NCI-H187 treated with DMSO at 0.1 percent for 48 hours (cell line): ENCODE measurements at places on chromosomes 6 and 20.

GRCh38 chr6:106804346-106805335 is 169.9 kb downstream of the CD24 start:
- no peak for DNase-seq

DNA sequence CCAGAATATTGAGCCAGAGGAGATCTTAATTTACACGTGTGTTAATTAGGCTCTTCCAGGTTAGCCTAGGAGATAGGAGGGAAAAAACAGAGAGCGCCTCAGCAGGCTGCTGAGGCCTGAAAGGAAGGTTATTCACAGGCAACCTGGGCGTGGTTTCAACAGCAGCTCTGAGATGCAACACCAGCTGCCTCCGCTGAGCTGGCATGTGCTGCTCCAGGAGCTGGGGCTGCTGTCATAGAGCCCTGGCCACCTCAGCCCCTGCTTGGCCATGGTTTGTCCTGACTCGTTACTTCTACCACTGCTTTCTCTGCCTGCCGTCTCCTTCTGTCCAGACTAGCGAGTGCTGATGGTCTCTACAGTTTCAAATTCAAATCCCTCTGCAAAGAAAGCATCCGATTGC is 32.4 kb upstream of the RPP40 start:
- no peak for DNase-seq

DNA sequence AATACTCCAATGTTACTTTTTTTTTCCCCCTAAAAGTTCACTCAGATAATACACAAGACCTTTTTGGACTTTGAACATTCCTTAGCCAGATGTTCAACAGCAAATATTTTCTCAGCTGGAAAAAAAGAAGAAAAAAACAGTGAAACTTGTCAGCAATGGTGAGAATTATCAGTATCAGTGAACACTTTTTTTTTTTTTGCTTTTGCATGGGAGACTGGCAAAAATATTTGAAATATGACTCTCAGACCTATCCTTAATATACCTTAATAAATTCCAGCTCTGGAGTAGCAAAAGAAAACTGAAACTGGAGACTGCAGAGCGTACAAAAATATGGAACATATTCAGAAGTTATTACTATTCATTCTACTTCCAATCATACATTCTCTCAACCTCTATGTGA is 92.3 kb downstream of the RFPL4B start:
- no peak for DNase-seq

DNA sequence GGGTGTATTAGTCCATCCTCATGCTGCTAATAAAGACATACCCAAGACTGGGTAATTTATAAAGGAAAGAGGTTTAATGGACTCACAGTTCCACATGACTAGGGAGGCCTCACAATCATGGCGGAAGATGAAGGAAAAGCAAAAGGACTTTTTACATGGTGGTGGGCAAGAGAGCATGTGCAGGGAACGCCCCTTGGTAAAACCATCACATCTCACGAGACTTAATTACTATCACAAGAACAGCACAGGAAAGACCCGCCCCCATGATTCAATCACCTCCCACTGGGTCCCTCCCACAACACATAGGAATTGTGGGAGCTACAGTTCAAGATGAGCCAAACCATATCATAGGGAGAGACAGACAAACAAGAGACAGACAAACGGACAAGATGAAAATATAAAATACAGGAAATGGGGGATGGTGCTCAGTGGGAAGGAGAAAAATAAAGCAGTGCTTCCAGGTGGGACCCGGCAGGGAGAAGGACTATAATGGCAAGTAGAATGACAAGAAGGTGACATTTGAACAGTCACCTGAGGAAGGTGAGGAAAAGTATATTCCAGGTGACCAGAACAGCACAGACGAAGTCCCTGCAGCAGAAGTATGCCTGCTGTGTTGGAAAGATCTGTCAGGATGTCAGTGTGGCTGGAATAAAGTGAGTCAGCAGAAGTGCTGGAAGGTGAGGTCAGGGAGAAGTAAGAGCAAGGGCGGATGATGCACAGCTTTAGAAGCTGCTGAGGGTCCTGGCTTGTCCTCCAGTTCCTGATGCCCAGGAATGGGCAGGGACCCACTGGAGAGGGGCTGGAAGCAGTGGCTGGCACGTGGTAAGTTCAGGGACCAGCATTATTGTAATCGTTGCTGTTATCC is 61.1 kb downstream of the SLC2A10 start:
- DNase-seq: no peak

GRCh38 chr20:50613438-50614169 is 77.7 kb downstream of the RIPOR3 start:
- DNase-seq: no peak

DNA sequence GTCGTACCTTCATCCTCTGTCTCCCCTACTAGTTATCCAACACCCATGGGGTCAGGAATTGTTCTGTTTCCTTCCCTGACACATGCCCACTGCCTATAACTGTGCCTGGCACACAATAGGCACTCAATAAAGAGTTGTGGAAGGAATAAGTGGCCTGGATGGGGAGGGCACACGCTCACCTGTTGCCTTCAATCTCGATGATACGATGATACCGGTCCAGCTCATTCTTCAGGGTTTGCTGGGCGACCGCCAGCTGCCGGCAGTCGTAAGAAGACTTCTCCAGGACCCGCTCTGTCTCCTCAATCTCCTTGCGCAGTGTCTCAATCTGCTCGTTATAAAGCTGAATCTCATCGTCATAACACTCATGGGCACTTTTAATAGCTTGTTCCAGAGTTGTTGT is 32.5 kb downstream of the BFSP1 start:
- DNase-seq: no peak

- DNase-seq: no peak
These were observed 141.5 kb downstream of the PLCB4 start for GRCh38 chr20:9210356-9210755.

- DNase-seq: no peak
These were observed 43.1 kb downstream of the STK38 start for GRCh38 chr6:36504181-36504580.

- no peak for DNase-seq
These were observed 47.1 kb upstream of the SMLR1 start for GRCh38 chr6:130780122-130780521.

DNA sequence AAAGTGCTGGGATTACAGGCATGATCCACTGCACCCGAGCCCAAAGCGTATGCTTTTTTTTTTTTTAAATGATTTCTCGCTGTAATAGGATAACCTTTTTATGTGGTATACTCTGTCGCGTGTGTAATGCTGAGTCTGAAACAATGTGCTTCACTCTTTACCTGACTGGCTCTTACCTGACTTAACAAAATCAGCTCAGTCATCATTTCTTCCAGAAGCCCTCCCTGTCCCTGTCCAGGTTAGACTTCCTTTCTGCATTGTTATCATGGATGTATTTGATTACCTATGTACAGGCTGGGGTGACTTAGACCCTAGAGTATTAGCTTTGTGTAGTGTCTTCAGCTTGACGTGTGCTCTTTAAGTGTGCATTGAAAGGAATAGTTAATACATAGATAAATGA is 67.1 kb downstream of the NCOA7 start:
- no peak for DNase-seq
